Anterior cingulate cortex (tissue), 58 donors: ENCODE measurements at places on chromosomes 12 and 14.

GRCh38 chr14:98956661-98957060, 315.3 kb downstream of the BCL11B start:
- DNase-seq: no peak

DNA sequence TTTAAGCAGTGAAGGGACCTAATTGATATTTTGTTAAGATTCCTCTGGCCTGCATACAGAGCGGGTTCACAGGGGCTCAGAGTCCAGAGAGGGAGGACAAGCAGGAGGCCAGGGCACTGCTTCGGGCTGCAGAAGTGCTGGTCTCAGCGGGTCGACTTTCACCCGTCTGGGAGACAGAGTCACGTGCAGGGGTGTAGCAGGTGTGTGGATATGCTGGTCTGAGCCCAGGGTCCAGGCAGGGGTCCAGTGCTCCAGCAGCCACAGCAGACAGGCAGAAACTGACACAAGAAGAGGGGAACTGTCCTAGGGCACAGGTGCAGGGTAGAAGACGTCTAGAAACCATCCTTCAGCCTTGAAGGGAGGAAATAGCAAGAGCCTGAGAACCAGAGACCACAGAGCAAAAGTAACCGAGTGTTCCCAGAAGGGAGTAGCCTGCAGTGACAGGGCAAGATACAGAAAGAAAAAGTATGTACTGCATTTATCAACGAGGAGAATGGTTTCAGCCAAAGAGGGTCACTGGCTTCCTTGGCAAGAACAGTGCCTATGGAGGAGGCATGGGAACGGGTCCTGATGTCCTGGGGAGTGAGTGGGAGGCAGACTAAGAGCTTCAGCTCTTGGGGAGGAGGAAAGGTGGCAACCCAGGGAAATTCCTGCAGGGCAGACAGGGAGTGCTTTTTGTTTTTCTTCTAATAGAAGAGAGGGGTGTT, 28.7 kb downstream of the FBXO21 start:
- DNase-seq: no peak

DNA sequence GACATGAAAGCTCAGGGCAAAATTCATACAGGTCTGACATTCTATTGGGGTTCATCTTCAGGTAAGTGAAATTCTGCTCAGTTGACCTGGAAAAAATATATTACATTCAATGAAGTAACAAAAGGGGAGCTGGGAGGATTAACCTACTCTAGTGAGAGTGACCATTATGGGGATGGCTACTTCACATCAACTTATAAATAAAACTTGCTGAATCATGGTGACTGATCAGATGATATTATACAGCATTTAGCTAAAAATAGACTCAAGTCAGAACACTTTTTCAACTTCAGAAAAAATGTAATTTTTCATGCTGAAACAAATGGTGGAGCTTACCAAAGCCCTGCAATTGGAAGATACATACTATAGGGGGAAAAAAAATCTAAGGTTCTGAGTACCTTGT, 800.2 kb downstream of the FSCB start:
- DNase-seq: no peak

DNA sequence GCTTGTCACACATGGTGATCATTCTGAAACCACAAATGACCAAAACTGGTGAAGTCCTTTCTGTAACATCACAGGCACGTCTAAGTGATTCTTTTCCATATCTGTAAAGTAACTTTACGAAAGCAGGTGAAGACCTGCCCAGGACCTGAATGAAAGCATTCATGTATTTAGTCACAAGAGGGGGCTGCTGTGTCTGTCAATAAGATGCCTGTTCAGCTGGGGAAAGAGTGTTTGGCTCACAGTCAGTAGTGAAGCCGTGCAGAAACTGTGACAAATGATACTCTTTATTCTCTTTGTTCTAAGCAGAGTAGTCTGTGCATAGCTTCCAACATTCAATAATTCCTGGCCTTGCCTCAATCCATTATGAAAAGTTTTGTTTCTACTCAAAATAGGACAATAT, 373.5 kb upstream of the OR4E1 start:
- no peak for DNase-seq
